ENCODE measurements at places on chromosomes 6 and 20.

DNA sequence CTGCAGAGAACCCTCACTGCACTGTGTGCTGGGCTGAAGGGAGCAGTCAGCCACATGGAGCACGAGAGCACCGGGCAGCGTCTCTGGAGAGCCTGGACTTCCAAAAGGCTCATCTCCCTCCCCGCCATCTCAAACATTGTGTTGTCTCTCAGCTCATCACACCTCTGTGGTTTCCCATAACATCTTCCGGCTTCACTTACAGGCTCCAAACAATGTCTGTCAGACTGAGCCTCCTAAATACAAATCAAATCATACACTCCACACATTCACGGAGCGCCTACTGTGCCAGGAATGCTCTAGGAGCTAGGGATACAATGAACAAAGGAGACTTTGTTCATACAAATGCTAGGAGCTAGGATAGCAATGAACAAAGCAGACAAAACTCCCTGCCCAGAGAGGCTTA lies 398.0 kb downstream of the RNGTT start:
- no peak for DNase-seq

GRCh38 chr20:4041748-4042411 lies 26.5 kb upstream of the RNF24 start:
- peak; percentile 85 for DNase-seq

- no peak for DNase-seq
Observed at GRCh38 chr6:32151181-32151862, 417 bp downstream of the PRRT1 start.

- DNase-seq: no peak
Observed at GRCh38 chr20:3047486-3048419, 1.9 kb downstream of the MRPS26 start.

GRCh38 chr6:93423542-93423941 lies 4.2 kb upstream of the EPHA7 start:
- peak; percentile 83 for DNase-seq

- no peak for DNase-seq
Observed at GRCh38 chr6:1738558-1739081, 128.9 kb downstream of the FOXC1 start.

- no peak for DNase-seq
Observed at GRCh38 chr20:46816886-46817638, 77.6 kb upstream of the EYA2 start.

DNA sequence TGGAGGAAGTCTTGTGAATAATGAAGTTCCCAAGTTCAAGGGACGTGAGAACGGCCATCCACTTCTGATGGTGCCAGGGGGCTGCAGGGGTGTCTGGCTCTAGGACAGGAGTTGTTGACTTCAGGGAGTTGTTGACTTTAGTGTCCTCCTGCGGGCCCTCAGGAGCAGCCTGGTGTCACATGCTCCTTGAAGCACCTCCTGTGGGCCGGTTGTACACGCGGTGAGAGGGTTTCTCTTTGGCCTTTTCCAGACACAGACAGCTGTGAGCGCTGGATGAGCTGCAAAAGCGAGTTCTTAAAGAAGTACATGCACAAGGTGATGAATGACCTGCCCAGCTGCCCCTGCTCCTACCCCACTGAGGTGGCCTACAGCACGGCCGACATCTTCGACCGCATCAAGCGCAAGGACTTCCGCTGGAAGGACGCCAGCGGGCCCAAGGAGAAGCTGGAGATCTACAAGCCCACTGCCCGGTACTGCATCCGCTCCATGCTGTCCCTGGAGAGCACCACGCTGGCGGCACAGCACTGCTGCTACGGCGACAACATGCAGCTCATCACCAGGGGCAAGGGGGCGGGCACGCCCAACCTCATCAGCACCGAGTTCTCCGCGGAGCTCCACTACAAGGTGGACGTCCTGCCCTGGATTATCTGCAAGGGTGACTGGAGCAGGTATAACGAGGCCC lies 77.8 kb downstream of the ISM1 start:
- no peak for DNase-seq

- DNase-seq: no peak
Observed at GRCh38 chr6:900716-901605, 208.0 kb upstream of the EXOC2 start.

GRCh38 chr6:99017150-99017549 lies 69.4 kb upstream of the FBXL4 start:
- no peak for DNase-seq

DNA sequence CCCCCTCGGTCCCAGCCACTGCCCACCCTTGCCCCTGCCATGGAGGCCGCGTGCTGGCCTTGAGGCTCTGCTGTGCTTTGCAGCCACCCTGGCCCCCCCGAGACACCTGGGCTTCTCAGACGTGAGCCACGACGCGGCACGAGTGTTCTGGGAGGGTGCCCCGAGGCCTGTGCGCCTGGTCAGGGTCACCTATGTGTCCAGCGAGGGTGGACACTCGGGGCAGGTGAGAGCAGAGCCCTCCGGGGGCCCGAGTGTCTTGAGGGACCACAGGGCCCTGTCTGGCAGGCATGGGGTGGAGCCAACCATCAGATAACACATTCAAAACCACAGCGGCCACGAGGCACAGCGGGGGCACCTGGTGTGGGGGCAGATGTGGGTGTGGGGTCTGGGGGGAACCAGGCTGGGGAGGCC lies 18.9 kb downstream of the COL20A1 start:
- no peak for DNase-seq

DNA sequence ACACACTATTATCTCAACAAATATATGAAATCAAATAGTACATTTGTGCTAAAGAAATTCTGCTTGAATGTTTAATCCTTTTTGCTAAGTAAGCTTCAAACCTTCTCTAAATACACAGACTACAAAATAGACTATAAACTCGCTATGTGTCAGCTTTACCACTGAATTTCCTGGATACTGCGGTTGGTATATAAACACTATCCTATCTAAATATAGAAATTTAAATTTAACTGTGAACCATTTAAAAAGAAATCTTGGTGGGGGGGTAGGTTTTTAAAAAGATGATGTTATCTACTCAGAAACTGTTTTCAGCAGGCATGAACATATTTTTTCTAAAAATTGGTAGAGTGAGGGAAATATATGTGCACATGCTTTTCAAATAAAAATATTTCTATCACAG lies 306.5 kb upstream of the RUNX2 start:
- no peak for DNase-seq

DNA sequence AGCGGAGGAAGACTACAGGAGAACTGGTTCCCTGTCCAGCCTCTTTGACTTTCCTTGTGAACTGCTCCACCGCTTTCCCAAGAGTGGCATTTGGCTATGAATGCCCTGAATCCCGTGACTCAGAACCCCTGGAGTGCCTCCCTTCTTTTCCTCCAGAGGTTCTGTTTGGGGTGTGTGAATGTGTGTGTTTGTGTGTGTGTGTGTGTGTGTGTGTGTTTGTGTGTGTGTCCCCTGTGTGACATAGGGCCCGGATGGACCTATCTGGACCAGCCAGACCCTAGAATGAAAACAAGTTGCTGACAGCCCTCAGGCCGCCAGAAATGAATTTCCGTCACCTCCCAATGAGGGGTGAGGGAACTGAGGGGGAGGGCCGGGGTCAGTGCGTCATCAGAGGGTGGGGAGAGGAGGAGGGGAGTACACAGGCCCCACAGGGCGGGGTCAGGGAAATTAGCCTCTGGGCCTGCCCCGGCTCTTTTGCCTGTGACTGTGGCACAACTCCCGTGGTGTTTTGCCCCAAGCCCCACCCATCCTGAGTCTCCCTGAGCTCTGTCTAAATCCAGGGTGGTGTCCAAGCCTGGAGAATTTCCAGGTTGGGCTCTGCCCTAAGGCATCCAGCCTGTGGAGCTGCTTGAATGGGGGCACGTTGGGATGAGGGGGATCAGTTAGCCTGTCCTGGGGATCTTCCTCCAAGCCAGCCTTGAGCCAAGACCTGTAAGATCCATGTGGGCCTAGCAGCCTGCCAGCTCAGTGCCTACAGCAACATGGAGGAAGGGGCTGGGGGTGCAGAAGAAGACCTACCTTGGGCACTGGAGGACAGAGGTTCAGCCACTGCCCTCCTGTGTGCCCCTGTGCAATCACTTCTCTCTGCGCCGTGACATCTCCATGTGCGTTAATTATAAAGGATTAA lies 15.2 kb upstream of the MRPS18A start:
- peak; percentile 89 for DNase-seq

- no peak for DNase-seq
Observed at GRCh38 chr6:150322466-150322871, 46.3 kb upstream of the IYD start.

- peak; percentile 57 for DNase-seq
Observed at GRCh38 chr20:24917797-24918578, 31.1 kb upstream of the CST7 start.

- no peak for DNase-seq
Observed at GRCh38 chr20:1513801-1514200, 22.6 kb upstream of the SIRPB2 start.

DNA sequence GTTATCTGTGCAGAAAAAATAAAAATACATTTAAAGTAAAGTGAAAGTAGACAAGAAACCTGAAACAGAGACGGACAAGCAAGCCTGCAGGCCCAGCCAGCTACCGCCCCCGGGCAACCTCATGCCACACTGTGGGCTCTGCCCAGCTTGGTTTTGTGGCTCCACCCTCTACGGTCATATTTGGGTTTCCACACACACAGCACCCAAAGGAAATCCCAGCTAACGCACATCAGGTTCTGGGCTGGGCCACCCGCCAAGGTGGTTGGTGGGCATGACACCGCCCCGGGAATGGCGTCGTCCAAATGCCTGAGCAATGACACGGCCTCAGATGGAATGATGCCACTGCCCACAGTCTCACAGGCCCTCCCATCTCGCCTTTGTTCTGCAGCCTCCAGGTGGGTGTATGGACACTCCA lies 22.9 kb downstream of the FAM110A start:
- DNase-seq: no peak

GRCh38 chr6:97186416-97186999 lies 96.5 kb downstream of the MMS22L start:
- DNase-seq: peak; percentile 37

DNA sequence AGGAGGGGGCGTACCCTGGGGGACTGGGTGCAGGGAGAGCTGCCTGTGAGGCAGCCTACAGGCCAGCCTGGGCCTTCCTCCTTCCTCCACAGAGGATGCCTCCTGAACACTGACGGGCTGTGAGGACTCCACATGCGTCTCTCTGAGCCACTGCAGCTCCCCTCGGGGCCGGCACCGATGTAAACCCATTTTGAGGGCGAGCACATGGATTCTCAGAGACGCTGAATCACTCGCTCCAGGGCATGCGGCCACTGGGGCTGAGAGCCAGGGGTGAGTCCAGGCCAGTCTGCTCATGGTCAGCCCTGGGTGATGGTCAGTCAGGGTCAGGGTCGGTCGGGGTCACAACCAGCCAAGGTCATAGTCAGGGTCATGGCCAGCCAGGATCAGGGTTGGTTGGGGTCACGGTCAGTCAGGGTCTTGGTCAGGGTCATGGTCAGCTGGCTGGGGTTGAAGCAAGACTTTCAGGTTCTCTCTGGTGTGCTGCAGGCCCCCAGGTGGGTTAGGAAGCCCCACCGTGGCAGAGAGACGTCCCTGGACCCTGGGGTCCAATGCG lies 14.7 kb upstream of the RBBP8NL start:
- no peak for DNase-seq

DNA sequence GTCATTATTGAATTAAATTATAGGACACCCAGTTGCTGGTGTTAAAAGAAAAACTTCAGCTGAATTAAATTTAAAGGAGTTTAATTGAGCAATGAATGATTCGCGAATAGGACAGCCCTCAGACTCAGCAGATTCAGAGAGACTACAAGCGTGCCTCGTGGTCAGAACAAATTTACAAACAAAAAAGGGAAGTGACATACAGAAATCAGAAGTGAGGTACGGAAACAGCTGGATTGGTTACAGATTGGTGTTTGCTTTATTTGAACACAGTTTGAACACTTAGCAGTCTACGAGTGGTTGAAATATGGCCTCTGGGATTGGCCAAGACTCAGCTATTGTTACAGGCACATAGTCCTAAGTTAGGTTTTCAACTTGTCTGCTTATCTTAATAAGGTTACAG lies 25.8 kb upstream of the TNFRSF21 start:
- no peak for DNase-seq

DNA sequence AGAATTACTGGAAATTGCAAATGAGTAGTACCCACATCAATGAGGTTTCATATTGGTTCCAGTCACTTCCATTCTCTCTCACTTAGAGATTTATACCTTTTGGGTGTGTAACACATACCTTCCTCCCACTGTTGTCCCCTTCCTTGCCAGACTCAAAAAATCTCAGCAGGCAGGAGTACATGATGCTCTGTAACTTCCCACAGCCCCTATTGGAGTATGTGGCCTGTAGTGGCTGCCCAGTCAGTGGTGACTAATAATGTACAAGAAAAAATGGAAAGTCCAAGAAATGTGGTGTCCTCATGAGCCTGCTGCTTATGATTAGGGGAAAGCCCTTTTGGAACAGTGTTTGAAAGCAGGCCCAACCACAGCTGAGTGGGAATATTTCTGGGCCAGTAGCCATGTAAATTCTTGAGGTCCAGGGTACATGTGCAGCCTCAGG lies 312.0 kb downstream of the ZFAND3 start:
- DNase-seq: no peak

GRCh38 chr6:112050429-112050828 lies 3.5 kb upstream of the CCN6 start:
- DNase-seq: no peak

DNA sequence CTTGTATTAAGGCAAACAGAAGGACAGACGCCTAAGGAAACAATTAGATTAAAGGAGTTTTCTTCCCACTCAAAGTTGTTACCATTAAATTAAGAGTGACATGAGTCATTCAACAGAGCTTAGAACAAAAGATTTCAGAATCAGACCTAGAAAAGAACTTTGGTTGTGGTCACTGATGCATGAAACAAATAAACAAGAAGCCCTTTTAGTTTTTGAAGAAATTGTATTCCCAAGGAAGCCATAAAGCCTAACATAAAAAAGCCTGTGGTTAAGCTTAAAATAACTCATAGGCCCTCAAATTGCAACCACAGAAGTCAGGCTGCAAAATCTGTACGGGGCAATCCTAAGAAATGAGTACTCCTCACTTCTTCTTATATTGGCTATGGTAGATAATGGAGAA lies 17.9 kb upstream of the TRIM26 start:
- DNase-seq: no peak

- DNase-seq: no peak
Observed at GRCh38 chr6:161168281-161168891, 105.5 kb downstream of the AGPAT4 start.

DNA sequence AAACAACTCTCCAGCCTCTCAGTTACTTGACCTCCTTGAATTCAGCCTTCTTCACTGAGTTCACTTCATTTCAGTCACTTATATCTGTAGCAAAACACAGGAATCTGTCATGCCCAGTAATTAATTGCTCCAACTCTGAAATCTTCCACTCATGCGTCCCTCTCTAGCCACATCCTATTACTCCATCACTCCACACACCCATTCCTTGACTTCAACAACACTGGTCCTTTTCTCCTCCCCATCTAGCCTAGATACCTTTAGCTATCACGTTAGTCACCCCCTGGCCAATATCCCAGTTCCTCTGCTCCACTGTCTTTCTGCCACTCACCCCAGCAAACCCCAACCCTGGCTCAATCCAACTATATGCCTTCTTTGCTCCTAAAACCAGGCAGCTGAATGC lies 7.7 kb downstream of the ZHX3 start:
- no peak for DNase-seq

GRCh38 chr20:10201321-10201870 lies 17.2 kb upstream of the SNAP25 start:
- DNase-seq: no peak

GRCh38 chr20:25532015-25532751 lies 53.1 kb downstream of the NINL start:
- DNase-seq: no peak

All from NCI-H526 (cell line).